ENCODE measurements at places on chromosomes 16 and 17.

DNA sequence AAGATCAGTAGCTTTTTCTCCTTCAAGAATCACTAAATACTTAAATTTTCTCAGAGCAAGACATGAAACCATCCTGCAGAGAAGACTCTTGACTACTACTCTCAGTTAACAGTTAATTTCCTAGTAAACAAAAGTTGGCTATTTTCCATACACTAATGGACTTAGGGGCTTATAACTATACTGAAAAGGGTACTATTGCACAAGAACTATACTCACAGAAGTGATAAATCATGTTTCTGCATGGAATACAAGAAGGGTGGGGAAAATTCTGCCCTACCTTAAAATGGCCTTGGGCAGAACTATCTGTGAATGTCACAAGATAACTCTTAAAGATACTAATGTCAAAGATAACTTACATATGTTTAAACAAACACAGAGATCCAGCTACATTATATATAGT is 12.5 kb downstream of the ZNF652 start:
- no peak for DNase-seq

DNA sequence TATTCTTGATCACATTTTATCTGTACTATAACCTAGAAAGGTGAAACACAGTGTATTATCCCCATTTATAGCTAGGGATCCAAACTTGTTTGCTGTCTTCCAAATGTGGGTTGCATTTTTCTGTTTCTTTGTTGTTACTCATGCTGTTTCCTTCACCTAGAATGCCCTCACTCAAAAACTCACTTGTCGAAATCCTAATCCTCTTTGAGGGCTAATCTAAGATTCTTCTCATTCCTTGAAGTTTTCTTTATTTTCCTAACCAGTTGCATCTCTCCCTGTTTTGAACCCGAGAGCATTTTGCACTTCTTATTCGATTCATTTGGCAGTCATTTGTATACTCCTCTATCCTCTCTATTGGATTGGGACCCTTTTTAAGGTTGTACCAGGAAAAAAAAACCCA is 9.6 kb downstream of the CALCOCO2 start:
- DNase-seq = no peak

DNA sequence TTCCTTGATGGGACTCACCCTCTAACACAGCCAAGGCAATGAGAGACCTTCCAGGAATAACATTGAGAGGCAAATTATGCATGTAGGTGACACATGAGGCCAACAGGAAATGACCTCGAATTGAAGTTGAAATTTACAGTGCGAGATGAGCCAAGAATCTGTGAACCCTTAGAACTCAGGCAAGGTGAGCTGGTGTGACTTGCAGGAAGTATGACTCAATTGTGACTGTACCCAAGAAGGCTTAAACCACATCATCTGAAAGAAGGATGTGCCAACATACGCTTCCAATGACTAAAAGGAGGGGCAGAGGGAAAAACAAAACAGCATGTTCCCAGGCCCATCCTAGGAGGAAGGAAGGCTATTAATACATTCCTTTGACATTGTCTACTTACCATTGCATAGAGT is 44.8 kb downstream of the PITPNC1 start:
- peak; percentile 77 for DNase-seq

- DNase-seq = no peak
Measured at GRCh38 chr17:3740611-3741073, 16.9 kb downstream of the HASPIN start.

GRCh38 chr16:88896238-88897070 is 30.0 kb upstream of the PABPN1L start:
- DNase-seq = no peak

- no peak for DNase-seq
Measured at GRCh38 chr17:19495828-19496528, 37.7 kb upstream of the SLC47A1 start.

DNA sequence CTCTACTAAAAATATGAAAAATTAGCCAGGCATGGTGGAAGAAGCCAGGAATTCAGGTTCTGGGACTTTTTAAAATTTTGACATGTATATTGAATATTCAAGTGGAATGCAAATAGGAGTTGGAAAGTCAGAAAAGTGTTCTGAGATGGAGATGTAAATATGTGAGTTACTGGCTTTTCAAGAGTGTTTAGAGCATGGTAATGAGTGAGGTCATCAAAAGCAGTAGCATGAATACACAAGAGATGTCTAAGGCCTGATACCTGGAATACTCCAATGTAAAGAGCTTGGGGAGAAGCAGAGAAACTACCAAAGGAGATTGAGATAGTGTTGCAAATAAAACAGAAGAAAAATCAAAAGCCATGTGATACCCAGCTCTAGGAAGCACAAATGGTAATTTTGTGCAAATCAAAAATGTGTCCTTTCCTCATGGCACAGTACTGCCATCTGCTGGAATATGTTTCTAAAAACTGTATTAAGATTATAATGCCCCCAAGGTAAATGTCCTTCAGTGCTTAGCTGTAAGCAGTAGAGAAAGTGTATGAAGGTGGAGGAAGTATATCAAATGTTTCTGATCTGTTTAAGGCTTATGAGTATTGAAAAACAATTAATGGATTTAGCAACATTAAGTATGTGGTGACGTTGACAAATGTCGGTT is 908.4 kb downstream of the KCNJ18 start:
- peak; percentile 50 for DNase-seq

- no peak for DNase-seq
Measured at GRCh38 chr17:35809855-35810461, 674 bp downstream of the TAF15 start.

DNA sequence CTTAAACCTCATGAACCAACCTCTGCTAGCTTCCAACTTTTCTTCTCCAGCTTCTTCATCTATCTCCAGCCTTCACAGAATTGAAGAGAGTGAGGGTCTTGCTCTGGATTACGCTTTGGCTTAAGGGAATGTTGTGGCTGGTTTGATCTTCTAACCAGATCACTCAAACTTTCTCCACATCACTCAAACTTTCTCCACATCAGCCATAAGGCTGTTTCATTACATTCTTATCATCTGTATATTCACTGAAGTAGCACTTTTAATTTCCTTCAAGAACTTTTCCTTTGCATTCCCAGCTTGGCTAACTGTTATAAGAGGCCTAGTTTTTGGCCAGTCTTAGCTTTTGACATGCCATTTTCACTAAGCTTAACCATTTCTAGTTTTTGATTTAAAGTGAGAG is 52.3 kb downstream of the CACNG1 start:
- no peak for DNase-seq

DNA sequence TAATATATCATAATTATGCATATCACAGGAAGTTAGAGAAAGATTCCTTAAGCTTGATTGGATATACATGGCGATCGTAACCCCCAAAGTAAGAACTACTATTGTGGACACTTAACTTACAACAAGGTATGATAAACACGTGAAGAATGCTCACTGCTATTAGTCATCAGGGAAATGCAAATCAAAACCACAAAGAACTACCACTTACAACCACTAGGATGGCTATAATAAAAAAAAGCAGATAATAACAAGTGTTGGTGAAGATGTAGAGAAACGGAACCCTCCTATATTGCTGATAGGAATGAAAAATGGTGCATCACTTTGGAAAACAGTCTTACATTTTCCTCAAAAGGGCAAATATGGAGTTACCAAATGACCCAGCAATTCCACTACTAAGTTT is 265.9 kb downstream of the SLC39A11 start:
- no peak for DNase-seq

DNA sequence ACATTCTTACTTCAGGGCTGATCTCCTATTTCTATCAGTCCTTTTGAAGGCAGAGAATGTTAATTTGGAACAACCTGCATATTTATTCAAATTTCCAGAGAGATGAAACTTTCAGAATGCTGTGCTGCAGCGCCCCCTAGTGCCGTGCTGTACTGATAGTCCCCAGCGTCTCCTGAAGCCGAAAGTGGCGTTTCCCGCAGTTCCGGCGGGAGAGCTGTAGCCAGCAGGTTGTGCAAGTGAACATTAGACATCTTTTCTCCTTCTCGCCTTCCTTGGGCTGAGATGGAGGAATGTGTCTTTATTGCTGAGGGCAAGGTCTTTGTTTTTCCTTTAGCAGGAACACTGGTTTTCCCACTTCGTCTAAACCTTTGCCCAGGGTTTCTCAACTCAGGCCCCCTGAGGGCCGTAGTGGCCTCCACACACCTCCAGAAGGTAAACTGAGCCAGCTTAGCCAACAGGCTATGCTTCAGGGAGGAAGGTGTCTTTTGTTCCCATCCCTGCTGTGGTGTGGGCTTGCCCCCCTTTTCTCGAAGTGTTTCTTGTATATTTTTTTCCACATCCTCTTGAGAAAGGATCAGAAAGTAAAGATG is 26.4 kb downstream of the USP10 start:
- DNase-seq = peak; percentile 92

DNA sequence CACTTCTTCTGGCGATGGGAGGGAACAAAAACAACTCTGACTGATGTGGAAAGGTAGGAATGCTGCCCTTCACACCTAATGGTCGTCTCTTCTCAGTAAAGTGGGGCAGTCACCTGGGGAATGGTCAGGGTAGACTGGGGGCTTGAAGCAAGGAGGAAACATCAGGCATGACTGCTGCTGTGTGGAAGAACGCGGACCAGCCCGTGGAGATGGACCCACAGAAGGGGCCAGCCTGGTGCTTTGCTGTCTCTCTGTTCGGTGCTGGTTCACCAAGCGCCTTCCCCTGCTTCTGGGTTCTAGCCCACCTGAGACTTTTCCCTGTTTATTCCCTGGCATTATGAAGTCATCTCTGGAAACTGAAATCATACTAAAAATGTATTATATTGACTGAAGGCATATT is 96.2 kb upstream of the DNAH17 start:
- no peak for DNase-seq

- no peak for DNase-seq
Measured at GRCh38 chr17:47884905-47885730, 10.9 kb upstream of the SP2 start.

DNA sequence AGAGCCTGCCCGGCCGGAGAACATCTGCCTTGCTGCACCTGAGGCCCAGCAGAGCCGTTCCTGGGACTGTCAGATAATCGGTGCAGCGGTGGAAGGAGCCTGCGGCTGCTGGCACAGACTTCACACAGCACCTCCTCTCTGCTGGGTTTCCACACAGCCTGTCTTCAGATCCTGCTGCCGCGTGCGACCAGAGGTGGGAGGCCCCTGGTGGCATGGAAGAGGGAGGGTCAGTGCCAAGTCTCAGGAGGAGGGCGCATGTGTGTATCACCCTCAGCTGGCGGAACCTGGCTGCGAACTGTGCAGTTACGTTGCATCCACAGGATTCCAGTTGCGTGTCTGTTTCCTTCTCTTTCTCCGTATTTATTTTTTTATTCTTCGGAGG is 3.3 kb downstream of the CDK5R1 start:
- no peak for DNase-seq

- DNase-seq = no peak
Measured at GRCh38 chr17:43342589-43342890, 56.3 kb upstream of the ARL4D start.

GRCh38 chr16:88489163-88489741 is 36.2 kb downstream of the ZFPM1 start:
- no peak for DNase-seq

DNA sequence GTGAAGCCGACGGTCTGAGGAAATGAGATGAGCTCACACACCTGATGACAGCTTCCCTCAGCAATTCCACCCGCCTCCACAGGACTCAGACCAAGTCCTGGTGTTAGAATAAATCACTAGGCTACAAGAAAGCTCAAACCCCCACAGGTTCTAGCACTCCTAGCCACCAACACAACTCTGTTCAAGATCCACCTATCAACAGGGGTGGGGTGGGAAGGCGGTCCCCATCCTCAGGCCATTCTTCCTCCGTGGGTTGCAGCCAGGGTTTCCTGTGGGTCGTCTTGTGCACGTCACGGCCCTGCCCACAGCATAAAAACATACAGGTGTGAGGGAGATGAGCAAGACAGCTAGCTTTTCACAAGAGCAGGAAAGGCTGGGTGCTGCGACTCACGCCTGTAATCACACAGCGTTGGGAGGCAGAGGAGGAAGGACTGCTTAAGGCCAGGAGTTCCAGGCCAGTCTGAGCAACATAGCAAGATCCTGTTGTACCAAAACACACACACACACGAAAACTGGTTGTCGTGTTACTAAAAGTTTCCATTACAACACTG is 81.1 kb downstream of the ANKRD11 start:
- peak; percentile 43 for DNase-seq

- DNase-seq = no peak
Measured at GRCh38 chr17:80449930-80450576, 26.4 kb downstream of the NPTX1 start.

GRCh38 chr17:15920758-15921239 is 24.1 kb upstream of the ADORA2B start:
- peak; percentile 90 for DNase-seq

DNA sequence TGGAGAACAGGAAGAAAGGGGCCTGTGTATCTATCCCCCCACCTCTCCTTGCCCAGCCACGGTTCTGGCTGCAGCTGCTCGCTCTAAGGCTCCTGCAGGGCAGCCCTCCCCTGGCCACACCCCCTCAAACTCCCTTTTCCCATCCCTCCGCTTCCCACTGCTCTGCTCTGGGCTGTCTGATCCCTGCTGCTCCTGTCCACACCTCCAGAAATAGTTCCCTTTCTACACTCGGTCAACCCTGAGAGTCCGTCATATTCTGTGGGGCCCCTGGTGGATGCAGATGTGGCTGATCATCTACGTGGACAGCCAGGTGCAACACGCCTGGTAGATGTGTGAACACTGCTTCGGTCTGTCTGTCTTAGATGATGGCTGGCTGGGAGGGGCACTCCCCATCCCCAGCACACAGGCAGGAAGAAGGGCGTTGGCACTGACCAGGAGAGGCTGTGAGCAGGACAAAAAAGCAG is 19.3 kb upstream of the KRT19 start:
- DNase-seq = no peak

DNA sequence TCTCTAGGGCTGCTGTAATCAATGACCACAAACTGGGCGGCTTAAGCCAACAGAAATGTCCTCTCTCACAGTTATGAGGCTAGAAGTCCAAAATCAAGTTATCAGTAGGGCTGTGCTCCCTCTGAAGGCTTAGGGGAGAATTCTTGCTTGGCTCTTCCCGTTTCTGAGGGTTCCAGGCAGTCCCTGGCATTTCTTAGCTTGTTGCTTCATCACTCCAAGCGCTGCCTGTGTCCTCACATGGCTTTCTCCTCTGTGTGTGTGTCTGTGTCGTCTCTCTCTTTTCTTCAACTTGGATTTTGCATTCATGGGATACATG is 13.7 kb upstream of the CDC42EP4 start:
- peak; percentile 57 for DNase-seq

DNA sequence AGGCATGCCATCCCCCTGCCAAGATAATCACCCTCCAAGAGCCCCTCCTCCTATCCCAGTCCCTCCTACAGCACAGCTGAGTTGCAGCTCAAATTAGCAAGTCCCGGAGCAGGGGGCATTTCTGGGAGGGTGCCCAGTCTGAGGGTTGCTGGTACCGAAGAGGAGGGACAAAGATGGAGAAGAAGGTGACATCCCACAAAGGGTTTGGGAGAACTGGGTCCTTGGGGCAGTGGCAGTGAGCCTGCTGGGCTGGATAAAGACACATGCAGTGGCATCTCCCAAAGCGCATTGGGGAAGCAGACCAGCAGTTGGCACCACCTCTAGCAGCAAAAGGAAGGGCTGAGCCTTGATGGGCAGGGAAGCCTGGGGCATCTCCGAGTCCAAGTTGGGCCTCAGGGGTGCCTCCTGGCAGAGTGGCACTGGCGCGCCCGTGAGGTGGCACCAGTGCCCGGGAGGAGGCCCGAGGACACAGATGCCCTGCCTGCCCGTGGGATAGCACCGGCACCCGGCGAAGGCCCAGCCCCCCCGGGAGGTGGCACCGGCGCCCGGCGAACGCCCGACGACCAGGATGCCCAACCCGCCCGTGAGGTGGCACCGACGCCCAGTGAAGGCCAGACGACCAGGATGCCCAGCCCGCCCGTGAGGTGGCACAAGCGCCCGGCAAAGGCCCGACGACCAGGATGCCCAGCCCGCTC is 622 bp downstream of the TOM1L2 start:
- DNase-seq = no peak
